ENCODE measurements at places on chromosomes 12 and 14.

DNA sequence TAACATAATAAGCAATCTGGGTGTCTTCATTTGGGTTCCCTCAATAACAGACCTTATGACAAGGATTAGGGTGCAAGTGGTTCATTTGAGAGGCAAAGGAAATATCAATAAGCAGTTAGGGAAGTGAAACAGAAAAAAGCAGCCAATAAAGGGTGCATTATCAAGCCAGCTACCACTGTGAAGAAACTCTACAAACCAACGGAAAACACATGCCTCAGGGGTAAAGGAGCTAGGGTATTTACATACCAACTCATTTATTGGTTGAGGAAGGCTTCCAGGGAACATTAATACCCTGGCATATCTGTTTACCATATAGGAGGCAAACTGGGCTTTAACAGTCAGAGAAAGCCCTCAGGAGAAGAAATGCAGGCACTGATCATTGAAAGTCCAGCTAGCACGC lies 22.7 kb upstream of the IFNG-AS1 start:
- DNase-seq, result no peak

DNA sequence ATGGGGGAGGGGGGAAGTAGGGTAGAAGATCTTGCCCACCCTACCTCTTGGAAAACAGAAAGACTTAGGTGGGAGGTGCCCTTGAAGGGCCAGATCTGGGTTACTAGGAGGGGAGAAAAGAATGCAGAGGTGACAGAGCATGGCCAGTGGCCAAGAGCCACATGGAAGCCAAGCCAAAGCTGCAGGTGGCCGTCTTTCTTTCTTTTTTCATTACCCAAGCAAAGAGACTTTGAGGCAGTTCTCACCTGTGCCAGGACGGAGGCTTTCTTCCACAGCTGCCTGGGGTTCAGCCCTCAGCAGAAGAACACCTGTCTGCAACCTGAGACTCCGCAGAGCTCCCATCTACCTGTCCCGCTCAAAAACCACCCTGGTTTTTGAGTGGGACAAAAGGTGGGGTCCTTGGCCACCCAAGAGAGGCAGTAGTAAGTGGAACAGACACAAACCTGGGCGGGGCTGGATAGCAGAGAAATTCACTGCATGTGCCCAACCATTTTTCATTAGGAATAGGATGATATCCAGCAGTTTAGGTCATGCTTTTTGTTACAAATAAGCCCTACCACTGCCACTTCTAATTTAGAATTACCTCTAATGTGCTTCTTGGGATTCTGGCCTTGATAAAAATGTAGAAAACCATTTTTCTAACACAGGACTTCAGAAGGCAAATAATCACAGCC lies 116.5 kb downstream of the DYRK2 start:
- DNase-seq, result no peak

DNA sequence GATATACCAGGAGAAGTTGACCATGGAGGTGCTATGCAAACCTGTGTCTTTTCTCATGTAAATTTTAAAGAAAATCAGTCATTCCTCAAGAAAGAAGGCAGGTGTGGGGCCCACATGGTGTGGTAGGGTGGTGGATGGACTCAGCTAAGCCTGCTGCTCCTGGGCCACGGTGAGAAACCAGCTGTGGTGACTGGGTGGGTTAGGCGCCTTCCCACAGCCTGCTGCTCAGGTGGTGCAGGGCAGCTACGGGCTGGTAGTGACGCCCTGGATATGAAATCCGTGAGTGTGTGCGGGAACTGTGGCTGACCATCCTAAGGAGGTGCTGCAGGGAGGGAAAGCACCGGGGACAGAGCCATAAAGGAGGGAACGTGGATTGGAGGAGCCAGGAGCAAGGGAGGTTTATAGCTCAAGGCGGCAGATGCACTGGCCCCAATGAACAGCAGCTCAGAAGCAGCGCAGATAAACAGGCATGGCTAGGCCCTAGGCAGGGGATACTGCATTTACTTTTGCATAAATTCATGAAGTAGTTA lies 408.8 kb downstream of the FUT8 start:
- DNase-seq, result no peak

DNA sequence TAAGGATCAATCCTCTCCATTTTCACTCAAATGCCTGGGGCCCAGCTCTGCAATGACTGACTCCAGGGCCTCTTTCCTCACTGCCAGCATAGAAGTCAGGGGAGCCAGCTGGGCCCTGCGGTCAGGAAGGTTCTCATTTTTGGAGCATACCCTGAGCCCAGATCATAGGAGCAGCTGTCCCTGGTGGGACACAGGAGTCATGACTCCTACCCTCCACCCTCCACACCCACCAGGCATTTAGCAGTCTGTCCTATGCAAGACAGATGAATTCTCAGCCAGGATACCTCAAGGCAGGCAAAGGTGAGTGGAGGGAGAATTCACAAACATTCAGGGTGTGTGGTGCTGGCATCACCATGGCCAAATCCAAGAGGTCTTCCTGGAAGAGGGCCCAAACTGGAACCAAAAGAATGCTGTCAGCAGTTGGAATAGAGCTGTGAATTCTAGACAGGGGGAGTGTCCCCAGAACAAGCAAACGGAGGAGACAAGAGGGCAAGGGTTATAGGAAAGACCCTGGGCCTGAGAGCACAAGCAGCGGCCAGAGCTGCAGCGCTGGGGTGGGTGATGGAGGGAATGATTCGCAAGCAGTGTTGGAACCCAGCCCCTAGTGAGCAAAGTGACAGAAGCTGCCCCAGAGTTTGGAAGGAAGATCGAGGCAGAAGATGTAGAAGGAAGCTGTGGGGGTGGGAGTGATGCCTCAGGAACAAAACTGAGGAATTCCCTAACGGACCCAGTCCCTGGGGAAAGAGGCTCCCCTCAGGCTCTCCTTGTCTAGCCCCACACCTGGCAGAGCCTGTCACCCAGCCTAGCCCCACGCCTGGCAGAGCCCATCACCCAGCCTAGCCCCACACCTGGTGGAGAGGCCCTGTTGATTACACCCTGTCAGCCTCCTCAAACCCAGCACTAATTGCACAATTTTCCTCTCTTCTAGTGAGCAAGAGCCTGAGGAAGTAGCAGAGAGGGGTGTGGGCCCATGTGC lies 4.5 kb upstream of the REM2 start:
- no peak for DNase-seq

DNA sequence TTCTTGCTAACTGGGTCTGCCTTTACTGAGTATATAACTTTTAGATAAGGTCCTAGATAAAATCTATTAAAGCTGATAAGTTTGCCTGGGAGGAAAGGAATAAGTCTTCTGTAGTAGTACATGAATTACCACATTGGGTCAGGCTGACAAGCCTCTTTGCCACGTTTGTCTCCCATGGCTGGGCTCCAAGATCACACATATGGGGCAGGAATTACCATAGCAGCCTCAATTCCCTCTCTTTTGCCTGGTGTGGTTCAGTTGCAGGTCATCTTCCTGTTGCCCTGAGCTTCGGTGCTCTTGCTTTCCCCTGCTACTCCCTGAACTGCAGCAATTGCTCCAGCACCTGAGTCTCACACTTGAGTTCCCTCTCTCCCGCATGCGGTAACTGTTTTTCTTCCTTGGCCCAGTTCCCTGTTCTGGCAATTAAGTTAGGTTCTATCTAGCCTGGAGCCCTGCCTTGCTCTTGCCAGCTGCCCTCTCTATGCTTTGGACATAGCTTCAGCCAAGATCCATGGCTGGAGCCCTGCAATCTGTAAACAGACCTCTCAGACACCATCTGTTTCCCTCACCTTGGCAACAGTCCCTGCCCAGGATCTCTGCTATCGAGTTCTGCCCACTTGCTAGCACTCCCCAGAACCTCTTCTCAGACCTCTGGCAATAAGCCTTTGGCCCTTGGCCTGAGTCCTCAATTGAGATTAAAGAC lies 5.8 kb upstream of the GLT8D2 start:
- DNase-seq, result no peak

DNA sequence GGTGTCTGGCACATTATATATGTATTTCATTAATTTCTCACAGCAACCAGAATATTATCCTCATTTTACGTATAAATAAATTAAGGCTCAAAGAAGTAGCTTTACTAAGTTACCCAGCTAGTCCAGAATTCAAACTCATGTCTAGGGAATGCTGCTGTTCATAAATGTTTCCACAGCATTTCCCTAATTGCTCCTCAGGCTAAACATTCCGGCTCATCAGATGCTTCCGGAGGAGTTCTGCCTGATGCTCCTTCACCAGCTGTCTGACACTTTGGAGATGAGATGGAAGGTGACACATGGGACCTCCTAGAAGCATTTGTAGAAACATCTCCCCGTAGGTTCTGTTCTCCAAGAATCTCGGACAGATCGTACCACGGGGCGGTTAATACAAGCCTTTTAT lies 12.1 kb downstream of the KRT85 start:
- no peak for DNase-seq

DNA sequence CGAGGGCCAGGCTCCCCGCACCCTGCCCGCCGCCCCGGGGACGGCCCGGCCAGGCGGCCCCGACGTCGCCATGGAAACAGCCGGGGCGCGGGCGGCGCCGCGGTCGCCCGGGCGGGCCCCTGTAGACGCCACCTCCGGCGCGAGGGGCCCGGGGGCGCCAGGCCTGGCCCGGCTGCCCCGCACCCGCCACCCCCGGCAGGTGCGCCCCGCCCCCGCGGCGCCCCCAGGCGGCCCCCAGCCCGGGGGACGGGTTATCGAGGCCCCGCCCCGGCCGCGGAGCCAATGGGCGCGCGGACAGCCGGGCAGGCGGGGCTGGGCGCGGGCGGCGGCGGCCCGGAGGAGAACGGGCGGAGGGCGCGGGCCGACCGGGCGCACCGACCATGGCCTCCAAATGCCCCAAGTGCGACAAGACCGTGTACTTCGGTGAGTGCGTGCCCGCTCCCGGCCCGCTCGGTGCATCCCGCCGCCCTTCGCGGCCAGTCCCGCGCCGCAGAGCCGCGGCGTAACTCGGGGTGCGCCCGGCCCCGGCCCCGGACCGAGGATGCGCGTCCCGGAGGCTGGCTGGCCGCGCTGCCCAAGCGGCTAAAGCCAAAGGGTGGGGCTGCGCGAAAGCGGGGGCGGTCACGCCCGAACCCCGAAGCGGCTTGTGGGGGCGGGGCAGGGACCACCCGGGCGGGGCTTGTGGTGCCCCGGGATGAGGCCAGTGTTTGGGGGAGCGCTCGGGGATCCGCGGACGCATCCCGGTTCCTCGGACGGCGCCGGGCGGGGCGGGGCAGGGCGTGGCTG lies at the start of gene CRIP2:
Gene CRIP2 (plus strand): TSS at position 339 of the 786 bp plus-strand sequence. CDS start 42 bp downstream, at position 381.
- no peak for DNase-seq

- DNase-seq, result no peak
These were observed 20.0 kb upstream of the APPL2 start for GRCh38 chr12:105256011-105256410.

DNA sequence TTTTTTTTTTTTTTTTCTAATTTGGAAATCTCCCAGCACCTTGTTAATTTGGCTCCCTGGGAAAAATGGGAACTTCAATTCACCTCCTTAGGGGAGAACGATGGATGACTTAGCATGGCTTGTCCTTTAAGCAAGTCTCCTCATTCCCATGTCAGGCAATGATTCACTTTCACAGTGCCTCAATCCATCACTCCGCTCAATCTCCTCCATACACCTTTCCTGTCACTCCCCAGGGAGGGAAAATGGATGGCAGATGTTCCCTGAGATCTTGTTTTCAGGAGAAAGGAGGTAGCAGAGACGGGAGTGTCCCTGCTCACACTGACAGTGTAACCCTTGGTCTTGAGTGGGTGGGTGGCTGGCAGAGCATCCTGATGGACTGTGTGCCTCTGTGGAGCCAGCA lies 51.0 kb downstream of the SLC8A3 start:
- DNase-seq, result no peak

DNA sequence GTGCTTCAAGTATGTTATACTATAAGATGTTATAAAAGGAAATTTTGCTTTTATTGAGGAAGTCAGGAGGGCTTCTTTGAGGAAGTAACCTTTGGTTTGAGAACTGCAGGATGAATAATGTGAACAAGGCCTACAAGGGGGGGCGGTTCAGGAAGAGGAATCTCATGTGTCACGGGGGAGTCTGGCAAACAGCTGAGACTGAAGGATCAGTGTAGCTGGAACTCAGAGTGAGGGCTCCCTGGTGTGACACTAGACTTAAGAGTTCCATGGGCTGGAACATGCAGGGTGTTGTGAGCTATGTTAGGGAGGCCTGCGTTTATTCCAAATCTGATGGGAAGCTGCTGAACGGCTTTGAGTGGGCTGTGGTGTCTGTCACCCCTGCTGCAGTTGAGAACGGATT lies 62.3 kb downstream of the UNC79 start:
- no peak for DNase-seq

DNA sequence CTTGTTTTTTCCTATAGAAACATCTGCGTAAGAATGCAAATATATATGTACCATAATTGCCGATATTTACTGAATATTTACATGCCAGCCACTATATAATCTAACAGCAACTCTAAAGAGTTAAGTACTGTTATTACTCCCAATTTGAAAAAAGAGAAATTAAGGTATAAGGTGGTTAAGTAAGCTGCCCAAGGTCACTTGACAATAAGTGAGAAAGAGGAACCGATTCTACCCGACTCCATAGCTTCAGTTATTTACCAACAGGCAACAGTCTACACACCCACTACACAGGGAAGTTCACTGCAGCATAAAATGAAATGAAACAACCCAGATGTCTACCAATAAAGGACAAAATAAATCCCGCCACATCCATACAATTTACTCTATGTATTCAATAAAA lies 1.1 kb downstream of the MIS18BP1 start:
- DNase-seq, result no peak

GRCh38 chr12:91677556-91677955 lies 468.1 kb downstream of the BTG1 start:
- no peak for DNase-seq

DNA sequence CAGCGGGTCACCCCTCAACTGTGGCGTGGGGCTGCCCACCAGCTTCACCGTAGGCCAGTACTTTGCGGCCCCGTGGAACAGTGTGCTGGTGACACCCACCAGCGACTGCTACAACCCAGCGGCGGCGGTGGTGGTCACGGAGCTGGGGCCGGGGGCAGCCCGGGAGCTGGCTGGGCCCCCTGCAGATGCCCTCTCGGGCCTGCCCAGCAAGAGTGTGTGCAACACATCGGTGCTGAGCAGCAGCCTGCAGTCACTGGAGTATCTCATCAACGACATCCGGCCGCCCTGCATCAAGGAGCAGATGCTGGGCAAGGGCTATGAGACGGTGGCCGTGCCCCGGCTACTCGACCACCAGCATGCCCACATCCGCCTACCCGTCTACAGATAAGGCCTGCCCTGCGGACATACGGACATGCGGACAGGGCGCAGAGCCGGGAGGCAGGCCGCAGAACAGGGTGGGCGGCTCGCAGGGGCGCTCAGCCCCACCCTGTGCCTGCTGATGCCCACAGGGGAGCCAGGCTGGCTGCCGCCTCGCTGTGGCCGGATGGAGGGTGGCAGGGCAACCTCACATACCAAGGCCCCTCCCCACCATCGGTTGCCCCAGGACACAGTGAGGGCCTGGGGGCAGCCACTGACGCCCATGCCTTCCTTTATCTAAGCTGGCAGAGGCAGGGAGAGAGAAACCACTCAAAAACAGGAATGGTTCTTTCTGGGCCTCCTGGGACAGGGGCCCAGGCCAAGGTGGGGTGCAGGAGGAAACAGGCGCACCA lies 55.5 kb downstream of the FAM222A start:
- no peak for DNase-seq
